Stimulated activated CD4-positive, alpha-beta T cell treated with anti-CD3 and anti-CD28 coated beads, TNF-alpha, amount 100 ng/mL, for 1 hour (primary cell): ENCODE measurements at places on chromosomes 4 and X.

- no peak for DNase-seq
These were observed 136.6 kb downstream of the STAG2 start for GRCh38 chrX:124098089-124098488.

- no peak for DNase-seq
These were observed 137.9 kb downstream of the PJA1 start for GRCh38 chrX:69027181-69028005.

DNA sequence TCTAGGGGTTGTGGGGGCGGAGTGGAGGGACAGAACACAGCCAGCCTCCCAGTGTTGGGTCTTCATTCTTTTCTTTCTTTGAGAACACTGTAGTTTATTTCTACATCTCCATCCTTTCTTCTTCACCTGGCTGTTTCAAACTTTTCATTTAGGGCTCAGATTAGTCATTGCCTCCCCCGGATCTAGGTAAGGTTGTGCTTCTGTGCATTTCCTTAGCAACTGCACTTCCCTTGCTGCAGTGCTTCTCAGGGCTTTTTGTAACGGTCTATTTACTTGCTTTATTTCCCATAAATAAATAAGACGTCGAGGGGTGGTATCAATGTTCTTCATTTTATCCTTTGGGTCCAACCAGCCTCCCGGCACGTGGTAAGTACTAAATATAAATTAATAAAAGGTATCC lies 31.3 kb downstream of the ADGRL3 start:
- DNase-seq = no peak

GRCh38 chr4:26793735-26794134 lies 66.9 kb upstream of the STIM2 start:
- no peak for DNase-seq

DNA sequence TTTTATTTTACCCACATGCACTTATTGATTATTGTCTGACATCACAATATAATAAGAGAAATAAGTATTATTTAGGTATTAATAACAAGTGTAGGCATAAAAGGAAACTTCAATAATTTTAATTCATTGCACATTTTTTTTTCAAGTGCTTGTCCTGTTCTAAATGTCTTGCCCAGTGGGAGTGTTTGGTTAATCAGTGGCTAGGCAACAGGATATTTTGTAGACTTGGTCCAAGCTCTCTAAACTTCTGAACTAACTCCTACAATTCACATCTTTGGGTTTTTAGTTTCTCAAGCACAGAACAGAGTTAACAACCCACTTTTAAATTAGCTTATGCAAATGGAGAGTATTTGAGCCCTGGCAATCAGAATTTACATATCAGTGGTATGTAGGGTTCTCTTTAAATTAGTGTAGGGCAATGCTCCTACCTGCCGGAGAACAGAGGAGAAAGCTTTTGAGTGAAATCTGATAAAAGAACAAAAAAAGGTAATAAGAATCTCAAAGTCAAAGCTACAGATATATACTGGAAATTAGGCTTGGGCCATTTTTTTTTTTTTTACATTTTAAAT lies 353.5 kb downstream of the ADGRL3 start:
- DNase-seq = no peak

- DNase-seq = no peak
These were observed 29.8 kb downstream of the MSN start for GRCh38 chrX:65697211-65697641.

DNA sequence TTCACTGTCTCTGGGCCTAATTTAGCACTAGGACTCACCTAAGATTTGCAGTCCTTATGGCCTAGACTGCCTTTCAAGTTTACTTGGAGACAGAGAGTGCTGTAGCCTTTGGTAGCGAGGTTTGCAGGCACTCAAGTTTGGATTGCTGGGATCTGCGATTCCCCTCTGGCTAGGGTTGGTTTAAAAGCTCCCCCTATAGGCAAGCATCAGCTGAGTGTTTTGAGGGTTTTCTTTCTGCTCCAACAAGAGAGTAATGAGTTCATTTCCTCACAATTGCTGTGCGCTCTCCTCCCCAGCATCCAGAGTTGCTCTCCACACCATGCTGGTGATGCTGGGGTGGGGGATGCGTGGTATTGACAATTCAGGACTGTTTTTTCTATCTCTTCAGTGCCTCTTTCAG lies 206.9 kb downstream of the GLUD2 start:
- DNase-seq = no peak

DNA sequence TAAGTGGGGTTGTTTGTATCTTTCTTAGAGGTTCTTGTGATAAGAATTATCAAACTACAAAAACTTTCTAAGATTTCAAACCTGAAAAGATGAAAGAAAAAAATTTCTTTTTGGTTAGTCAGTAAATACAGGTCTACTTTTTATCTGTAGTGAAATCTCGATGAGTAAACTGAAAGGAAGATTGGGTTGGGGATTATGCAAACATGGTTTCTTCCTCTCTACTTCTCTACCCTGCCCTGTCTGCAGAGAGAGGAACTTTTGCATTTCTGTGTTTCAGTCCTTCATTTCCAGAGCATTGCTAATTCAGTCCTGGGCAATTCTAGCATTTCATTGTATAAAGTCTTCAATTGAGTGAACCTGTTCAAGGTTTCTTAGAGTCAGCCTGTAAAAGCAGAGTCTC lies 51.6 kb upstream of the IL2 start:
- DNase-seq = no peak

DNA sequence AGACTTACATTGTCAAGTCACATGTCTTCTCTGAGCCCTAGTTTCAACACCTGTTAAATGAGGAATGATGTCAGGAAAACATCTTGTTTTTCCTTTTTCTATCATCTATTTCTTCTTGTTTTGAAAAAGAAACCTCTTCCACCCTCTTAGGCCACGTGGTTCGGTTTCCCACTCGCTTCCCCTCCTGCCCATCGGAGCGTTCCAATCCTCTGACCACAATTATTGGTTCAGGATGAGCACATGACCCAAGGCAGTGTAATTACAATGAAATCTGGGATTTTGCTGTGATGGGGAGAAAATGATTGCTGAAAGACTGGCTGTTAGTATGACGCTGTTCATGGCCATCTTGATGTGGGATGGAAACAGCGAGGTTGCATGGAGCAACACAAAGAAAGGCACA lies 186.7 kb downstream of the UNC5C start:
- DNase-seq = no peak

DNA sequence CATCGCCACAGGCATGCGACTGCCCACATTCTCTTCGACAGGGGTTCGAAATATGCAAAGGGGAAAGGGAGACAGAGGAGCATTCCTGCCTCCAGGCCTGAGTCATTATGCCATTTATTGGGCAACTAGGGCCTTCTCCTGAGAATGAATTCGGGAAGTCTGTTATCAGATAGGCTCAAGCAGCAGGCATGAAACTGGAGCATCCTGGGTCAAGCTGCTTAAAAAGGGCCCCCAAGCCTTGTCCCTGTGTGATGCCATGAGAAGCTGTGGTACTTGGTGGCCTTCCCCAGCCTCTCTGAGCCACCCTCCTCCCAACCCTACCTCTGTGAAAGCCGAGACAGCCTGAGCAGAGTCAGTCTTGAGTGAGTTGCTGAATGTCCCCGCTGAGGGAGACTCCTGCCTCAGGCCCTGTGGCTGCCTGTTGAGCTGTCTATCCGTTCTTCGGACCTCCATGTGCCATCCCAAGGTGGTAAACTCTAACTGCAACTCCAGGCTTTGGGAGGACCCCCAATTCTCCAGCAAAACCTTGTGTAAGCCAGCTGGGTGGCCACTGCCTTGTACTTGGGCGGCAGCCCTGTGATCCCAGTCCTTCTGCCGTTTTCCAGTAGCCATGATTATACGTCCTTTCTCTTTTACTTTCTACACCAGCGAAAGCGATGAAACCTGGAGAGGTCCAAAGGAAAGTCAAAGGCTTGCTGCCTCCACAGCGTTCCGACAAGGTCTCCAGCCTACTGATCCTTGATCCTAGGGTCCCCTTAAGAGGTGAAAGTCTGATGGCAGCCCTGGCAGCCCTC lies 37.7 kb downstream of the NBDY start:
- no peak for DNase-seq

DNA sequence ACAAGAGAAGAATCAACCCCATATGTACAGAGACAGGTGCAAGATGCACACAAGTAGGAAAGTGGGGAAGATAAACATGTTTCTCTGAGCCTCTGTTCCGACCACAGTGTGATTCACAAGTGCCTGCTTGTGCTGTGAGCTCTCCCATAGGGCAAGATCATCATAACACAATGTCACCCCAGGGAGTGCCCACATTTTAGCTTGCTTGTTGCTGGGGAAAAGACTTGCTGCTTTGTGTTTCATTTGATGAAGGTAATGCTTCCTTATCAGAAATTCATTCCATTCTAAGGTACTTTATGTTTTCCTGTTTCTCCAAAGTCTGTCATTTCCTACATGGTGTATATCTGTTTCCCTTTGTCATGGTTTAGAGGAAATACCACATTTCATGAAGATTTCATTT lies 304.5 kb upstream of the DIPK2B start:
- DNase-seq = no peak

DNA sequence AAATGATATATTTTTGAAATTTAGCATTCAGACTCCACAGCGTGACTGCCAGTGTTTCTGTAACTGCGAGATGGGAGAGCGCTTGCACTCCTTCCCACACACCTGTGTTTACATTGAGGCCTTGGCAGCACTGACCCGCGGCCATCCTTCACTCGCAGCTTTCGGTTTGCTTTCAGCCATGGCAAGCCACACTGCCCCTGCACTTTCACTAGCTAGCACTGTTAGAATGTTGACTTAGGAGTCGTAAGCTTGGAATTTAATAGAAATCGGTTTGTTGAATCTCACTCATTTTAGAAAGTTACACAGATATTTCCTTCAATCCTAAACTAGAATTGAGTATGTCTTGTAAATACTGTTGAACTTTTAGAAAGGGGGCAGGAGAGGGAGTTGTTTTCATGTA lies 136.2 kb downstream of the CFAP299 start:
- DNase-seq = no peak
